ENCODE measurements at places on chromosomes 7 and 10.
A peak's percentile ranks its signal among the peaks of the same experiment; 100 is the strongest.

DNA sequence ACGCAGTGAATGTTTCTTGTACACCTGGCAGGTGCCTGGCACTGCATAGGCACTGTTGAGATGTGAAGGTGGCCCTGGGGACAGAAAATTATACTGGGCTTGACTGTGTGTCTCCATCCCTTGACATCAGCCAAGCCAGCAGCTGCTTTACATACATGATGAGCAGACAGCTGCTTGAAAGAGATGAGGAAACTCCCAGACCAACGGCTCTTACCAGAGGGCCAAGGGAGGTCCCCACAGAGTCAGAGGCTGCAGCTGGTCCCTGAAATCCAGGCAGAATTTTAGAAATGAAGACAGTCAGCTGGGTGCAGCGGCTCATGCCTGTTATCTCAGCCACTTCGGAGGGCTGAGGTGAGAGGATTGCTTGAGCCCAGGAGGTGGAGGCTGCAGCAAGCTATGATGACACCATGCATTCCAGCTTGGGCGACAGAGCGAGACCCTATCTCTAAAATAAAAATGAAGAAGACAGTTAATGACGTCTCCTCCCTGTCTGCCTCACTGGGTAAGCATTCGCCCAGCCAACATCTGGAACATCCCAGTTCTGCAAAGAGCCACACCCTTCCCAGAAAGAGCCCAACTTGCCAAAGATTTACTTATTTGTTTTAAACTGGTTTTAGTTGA is 17.6 kb downstream of the LIMK1 start:
- no peak for DNase-seq

DNA sequence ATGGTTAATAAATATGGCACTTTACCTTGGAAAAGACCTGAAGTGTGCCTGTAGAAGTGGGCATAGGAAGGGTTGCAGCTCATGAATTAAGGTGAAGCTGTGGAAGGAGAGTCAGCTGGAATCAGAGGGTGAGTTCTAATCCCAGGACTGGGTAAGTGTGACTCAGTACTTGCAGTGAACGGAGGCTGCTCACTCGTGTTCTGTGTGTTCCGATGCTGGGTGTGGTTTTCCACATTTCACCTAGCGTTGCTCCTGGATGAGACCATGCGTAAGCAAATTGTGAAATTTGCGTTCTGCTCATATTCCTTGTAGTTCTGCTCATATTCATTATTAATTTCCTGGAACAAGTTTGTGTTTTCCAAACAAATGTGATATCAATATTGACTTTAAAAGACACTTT is 22.4 kb upstream of the TMEM236 start:
- no peak for DNase-seq

DNA sequence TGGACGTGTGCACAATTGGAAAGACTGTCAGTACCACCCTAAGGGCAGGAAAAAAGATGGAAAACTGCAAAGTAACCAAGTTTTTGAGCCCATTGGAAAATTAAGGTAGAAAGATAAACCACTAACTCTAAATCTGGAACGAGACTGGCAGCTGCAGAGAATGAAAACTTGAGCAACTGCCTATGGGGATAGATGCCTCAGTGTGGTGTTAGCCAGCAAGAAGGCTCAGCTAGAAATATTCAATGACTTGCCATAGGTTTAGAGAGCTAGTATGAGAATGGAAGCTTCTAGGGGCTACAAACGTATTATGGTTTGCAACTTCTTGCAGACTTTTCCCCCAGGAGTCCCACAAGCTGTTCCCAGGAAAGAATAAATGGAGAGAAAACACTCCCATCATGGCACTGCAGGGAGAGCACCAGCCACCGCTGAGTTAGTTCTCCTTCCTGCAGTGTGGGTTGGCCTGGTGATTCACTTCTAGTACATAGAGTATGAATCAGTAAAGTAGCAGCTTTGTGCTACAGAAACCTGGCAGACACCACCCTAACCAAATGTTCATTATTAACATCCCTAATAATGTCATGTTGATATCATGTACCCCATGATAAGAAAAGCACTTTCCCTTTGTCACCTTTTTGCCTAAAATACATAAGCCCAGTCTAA is 372.4 kb upstream of the VWC2 start:
- peak; percentile 23 for DNase-seq

- DNase-seq, result peak; percentile 14
Measured at GRCh38 chr7:117480978-117481377, 1.2 kb downstream of the CFTR start.

- no peak for DNase-seq
Measured at GRCh38 chr10:26534384-26534783, 96.2 kb downstream of the APBB1IP start.

DNA sequence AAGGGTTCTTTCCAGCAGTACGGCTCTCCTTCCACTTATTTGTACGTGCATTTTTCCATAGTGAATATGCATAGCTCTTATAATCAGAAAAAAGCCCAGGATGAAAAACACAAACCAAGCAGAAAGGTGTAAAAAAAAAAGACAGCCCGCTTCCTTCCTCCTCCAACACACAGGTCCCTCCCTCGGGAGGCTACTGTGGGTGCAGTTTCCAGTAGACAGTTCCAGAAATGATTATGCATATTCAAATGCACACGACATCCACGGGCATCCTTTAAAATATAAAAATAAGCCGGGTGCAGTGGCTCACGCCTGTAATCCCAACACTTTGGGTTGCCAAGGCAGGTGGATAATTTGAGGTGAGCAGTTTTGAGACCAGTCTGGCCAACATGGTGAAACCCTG is 59.9 kb downstream of the TNRC18 start:
- DNase-seq, result no peak

DNA sequence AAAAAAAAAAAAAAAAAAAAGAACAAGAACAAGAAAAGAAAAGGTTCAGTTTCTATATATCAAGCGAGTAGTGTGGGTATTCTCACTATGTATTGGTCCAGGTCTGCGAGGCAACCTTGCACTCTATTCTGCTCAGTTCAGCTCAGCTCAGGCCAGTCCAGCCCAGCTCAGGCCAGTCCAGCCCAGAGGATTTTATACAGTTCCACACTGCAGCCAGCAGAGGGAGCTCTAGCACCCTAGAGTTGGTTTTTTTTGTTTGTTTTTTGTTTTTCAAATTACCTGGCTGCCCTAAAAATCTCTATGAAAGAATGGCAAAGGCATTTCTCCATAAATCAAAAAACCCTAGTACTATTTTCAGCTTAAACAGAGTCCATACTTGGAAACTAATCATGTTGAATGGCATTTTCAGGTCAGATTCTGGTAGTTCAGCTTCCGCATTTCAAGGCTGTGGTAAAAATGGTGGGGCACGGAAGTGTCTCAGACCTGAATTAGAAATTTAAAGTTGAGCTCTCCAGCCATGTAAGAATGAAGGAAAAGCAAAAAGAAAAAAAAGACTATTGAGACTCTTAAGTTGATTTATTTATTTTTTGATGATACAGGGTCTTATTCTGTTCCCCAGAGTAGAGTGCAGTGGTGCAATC is 55.2 kb upstream of the GSDME start:
- peak; percentile 55 for DNase-seq

- DNase-seq, result peak; percentile 69
Measured at GRCh38 chr10:13528875-13529713, at the start of gene BEND7. BEND7 (minus strand) TSS chr10:13529014; CDS start chr10:13528533, 481 bp downstream.

GRCh38 chr7:42650171-42650570 is 261.7 kb downstream of the C7orf25 start:
- no peak for DNase-seq

- DNase-seq, result no peak
Measured at GRCh38 chr10:116103668-116104067, 169.3 kb downstream of the GFRA1 start.

GRCh38 chr10:6563075-6563474 is 17.0 kb downstream of the PRKCQ start:
- DNase-seq, result no peak

DNA sequence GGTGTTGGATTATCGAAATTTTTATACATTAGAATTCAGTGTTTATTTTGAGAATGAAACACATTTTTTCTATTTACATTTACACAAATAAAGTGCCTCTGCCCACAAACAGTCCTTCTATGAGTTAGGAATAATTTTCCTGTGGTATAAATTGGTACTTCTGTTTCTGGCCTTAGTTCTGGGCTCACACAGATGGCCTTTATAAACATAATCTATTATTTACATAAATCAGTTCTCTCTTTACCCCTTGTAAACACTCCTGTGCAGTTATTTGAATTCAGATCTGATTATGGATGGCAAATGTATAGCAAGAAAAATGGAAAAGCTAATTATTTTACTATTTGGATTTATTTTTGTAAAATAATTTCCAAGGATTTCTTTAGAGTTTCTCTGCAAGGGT is 143.2 kb downstream of the PRKG1 start:
- DNase-seq, result no peak

DNA sequence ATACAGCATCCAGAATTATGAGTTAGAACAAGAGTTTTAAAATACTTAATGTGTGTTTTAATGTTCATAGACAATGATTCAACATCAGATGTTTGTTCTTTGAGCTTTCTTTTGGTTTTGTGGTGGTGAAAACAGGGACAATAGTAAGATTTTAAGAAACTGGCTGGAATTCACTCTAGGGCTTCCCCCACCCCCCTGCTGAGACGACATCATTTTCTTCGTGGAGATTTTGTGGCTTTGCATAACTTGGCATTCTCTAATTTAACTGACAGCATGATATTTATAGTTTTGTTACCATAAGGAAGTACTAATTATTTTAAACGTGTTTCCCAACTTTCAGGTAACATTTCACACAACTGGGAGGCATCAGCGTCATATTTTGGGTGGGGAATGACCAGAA is 184.1 kb downstream of the BICC1 start:
- DNase-seq, result no peak

DNA sequence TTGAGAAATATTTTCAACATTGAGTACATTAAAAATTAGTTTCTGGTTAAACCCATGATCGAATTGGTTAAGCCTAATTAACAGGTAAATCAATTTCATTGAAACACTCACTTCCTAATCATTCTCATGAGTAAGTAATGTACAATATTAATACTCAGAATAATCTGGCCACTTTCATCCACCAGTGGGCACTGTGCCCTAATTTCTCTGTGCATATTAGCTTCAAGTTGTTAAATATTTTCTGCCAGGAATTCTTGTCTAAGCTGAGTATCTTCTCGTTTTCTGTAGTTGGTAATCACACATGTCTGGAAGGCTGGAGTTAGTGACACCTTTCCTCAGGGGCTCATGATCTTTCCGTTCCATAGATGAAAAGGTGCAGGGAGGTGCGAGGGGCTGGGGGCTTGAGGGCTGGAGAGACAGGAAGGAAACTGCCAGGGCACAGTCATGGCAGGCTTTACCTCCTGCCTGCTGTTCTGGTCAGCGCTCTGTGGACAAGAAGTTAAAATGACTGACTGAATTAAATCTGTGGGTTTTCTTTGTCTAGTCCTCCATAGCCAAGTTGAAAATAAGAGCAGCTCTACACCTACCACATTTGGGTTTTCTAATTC is 71.9 kb downstream of the WIPF3 start:
- peak; percentile 46 for DNase-seq

DNA sequence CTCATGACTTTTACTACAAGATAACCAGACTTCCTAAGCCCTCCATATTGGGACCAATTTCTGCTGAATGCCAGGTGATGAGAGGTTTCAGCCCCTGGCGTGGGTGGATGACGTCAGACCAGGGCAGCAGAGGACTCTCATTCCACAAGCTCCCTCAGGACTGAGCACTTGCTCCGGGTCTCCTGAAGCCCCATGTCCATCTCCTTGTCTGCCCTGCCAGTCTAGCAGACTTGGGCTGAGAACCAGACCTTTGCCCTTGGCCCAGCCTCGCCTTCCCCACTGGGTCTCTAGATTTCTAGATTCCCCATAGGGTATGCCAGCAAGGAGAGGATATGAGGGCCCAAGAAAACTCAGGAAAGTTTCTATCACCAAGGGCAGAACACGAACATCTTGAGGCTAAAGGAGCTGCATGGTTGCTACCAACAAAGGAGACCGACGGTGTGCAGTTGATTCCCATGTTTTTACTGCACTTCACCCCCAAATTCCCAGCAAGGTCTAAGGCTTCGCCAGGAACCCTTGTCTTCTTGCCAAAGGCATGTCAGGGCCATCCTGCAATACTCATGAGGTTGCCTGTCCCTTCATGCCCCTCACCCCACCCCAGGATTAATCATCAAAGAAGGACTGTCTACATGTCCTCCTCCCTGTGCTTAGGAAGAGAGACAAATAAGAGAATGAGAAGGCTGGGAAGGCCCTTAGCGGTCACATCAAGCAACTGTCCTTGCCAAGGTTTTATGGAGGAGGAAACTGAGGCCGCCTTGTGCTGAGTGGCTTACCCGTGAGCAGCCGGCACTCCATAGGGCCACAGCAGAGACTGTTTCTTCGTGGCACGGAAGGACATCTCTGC is 96.5 kb upstream of the MACROH2A2 start:
- no peak for DNase-seq

GRCh38 chr7:27179503-27180430 is 5.3 kb downstream of the HOXA11 start:
- DNase-seq, result peak; percentile 82

GRCh38 chr10:76451911-76452310 is 1020.5 kb downstream of the LRMDA start:
- no peak for DNase-seq

DNA sequence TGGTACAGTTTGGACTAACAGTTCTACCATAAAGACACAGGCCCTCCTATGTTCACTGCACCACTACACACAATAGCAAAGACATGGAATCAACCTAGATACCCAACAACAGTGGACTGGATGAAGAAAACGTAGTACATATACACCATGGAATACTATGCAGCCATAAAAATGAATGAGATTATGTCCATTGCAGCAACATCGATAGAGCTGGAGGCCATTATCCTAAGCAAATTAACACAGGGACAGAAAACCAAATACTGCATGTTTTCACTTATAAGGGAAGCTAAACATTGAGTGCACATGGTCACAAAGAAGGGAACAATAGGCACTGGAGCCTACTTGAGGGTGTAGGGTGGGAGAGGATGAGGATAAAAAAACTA is 75.0 kb downstream of the MEST start:
- no peak for DNase-seq

- DNase-seq, result no peak
Measured at GRCh38 chr10:48480397-48481374, 124.2 kb downstream of the ARHGAP22 start.

DNA sequence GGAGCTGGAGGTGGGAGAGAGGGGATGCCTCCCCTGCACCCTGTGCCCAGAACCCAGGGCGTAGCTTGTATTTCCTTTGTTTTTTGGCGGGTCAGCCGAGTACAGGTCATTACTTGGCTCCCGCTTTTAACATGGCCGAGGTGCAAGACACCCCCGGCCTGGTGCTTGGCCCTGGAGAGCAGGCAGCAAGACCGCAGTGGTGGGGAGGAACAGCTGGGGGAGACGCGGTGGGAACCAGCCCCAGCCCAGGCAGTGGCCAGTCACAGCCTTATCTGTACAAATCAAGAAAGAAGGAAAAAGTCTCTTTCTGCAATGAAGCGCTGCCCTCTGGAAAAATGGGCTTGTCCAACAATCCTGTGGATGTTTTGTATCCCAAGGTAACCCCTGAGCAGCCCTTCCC is 99.1 kb downstream of the TAX1BP1 start:
- DNase-seq, result no peak

- DNase-seq, result peak; percentile 66
Measured at GRCh38 chr7:116395141-116395791, 104.3 kb upstream of the CAV2 start.

DNA sequence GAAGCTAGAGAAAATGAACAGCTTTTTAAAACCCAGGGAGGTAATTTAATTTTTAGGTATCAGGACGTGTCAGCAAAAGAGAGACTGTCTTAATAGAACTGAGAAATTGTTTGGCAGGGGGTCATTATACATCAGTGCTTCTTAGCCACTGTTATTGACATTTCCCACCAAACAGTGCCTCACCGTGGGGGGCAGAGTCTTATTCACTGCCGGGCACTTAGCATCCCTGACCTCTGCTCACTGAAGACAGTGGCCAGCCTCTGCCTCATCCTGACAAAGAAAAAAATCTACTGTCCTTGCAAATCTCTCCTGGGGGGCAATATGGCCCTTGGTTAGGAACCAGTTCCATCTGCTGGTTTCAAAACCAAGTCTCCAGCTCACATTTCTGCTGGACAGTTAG is 14.2 kb upstream of the MKI67 start:
- no peak for DNase-seq

Data from RKO (cell line).